Kidney epithelial cell (primary cell): ENCODE measurements at places on chromosomes 2 and 18.

DNA sequence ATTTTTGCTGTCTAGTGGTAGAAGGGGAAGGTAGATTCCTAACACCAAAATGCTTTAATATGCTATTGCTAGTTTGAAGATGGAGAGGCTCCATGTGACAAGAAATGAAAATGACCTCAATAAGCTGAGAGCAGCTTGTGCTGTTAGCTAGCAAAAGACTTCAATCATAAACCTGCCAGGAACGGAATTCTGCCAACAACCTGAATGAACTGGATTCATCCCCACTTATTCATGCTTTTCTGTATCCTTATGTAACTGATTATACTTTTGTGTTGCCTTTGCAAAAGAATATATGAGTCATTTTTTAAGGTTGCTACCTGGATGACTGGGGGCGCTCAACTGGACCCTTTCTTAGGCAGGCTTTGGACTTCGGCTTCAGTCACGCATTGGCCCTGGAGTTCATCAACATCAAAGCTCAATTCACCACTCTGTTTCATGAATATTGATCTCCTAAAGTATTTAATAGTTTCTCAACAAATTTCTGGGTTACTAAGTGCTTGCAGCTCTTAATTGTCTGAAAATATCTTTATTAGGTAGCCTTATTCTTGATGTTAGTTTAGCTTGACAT is 97.5 kb upstream of the KCNJ3 start:
- no peak for DNase-seq

DNA sequence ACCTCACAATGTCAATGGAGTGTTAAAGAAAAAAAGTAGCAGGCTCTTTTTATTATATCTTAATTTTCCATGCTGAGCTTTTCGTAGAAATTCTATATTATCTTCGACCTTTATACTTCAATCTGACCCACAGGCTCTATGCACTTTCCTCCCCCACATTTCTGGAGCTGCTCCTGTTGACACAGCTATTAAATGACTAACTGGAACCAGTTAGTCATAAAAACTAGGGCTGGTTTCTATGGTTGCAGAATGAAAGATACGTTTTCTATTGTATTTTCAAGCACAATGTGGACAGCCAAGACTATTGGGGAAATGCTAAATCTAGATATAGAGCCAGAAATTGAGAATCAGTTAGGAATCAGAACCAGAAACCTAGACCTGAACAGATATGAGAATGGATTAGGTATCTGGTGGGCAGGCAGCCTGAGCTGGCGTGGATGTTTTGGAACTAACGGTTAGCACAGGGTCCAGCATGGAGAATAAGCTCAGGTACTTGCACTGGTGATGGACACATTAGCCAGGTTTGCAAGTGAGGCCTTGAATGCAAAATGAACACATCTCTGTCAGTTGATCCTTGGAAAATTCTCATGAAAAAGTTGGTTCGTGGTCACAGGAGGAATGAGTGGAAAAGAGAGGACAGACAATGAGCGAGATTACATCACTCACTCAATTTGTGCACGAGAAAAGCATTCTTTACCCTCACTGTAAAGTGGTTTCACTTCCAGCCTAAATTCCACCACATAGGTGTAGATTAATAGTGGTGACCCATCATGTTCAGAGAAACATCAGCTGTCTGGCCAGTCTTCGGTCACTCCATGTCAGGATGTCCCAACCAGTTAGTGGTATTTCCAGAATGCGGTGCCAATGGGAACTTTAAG is 144.6 kb upstream of the EPHA4 start:
- DNase-seq: peak; percentile 28

GRCh38 chr18:48541026-48541746 is 2.4 kb downstream of the CTIF start:
- DNase-seq: no peak

- DNase-seq: no peak
Observed at GRCh38 chr2:72696559-72696958, 129.3 kb downstream of the EXOC6B start.

- no peak for DNase-seq
Observed at GRCh38 chr2:118320658-118321057, 232.4 kb downstream of the INSIG2 start.

DNA sequence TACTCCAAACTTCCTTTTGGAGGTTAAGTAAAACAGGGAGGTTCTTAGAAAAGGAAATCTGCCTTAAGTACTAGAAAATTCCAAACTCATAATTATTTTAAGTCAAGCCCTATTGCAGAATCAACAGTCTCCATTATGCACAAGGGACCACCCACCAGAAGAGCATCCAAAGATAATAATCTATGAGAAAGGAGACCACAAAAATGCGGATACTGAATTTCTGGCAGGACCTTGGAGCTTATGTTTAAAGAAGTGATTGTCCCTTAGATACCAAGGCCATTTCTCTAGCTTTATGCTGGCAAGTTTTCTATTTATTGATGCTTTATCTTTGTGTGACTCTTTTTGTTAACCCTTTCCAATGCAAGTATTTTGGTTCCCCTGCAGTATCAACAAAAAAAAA is 404.0 kb upstream of the MMADHC start:
- DNase-seq: no peak

- DNase-seq: no peak
Observed at GRCh38 chr2:30847329-30847728, 40.1 kb upstream of the CAPN13 start.

- DNase-seq: no peak
Observed at GRCh38 chr2:8355102-8355859, 326.6 kb upstream of the ID2 start.

GRCh38 chr2:241671457-241672240 is 15.0 kb downstream of the DTYMK start:
- DNase-seq: no peak
